ENCODE measurements at places on chromosomes 6 and 20.
A peak's percentile ranks its signal among the peaks of the same experiment; 100 is the strongest.

GRCh38 chr6:46734867-46735719 lies at the start of gene PLA2G7:
TSS of gene PLA2G7 (minus strand) at chr6:46735375. CDS start at chr6:46722891, 12,484 bp downstream.
- DNase-seq: peak; percentile 54

DNA sequence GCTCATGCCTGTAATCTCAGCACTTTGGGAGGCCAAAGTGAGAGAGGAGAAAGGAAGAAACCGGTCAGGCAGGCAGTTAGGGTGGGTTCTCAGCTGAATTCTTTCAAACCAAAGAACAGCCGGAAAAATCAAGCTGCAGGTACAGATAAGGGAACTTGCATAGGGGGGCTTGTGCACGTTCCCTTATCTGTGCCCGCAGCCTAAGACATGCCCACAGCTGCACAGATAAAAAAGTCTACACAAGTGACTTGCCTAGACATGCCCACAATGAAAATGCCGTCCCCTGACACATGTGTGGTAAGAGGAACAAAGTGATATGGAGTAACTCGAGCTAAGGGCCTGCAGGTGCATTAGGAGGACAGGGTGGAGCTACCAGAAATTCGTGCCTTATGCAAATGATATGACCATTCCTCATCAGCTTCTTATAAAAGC lies 175.8 kb upstream of the SALL4 start:
- DNase-seq: no peak

DNA sequence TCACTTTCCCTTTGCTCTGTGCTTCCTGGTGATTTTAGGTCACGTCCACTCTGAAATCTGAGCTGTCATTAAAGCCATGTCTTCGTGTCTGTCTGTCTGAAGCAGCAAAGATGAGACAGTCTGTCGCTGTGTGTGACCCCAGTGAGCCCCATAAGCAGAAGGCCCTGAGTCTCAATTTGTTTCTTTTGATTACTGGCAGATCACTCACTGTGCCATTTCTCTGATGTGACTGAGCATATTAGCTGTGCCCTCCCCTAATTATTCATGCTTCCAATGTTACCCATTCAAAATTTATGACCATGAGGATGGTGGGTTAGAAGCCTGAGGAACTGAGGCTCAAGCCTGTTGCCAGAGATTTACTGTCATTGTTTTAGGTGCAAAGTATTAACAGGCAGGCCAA lies 117.6 kb downstream of the PLCB1 start:
- DNase-seq: no peak

DNA sequence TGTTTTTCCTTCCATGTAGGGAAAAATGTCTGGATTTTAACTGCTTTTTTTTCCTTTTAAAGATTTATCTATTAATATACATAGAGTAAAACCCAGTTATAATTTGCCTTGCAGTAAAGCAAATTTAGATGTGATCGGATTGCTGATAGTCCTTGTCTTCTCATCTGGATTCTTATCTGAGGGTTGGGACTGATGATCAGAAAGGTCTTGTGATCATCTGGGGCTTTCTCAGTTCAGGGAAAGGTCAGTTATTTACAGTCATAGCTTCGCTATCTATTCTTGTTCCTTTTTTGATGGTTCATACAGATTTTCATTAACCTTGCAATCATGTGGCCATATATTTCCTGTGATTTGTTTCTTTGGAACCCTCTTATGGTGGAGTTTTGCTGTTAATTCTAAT lies 63.8 kb upstream of the CLDN20 start:
- DNase-seq: peak; percentile 52

DNA sequence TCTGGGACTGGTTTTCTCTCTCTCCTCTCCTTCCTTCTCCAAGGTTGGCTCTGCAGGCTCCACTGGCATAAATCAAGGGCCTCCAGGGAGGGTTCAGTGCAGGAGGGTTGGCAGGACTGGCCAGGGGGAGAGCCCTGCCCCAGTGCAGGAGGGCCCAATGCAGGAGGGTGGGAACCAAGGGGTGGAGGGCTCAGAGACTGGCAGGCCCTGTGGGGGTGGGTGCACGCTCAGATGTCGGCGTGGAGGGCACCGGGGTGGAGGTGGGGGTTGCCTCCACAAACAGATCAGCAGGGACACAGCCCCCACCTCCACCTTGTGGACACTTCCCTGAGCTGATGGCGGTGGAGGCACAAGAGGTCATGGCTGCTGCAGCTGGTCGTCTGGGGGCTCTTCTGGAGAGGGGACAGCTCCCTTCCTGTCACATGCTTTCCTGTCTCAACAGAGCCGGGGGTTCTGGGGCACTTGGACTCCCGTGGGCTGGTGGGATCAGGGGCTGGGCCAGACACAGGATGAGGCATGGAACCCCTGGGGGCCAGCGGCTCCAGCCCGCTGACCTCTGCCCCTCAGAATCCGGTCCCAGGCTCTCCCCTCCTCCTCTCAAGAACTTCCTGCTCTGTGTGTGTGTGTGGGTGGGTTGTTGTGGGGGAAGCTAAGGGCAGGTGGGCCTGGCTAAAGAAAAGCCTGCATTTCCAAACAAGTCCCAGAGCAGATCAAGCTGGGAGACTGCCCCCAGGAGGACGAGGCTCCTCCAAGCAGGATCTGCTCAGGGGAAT lies 2.7 kb upstream of the ABHD16B start:
- peak; percentile 44 for DNase-seq

DNA sequence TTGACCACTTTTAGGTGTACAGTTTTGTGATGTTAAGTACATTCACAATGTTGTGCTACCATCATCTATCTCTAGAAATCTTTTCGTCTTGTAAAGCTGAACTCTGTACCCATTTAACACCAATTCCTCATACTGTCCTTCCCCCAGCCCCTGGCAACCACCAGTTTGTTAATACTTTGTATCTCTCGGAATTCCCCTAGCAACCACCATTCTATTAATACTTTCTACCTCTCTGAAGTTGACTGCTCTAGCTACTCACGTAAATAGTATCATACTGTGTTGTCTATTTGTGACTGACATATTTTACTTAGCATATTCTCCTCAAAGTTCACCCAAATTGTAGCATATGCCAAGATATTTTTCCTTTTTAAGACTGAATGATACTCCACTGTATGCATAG lies 82.3 kb upstream of the CLDN20 start:
- peak; percentile 29 for DNase-seq

GRCh38 chr6:167526465-167527368 lies 201.8 kb downstream of the TTLL2 start:
- DNase-seq: no peak

DNA sequence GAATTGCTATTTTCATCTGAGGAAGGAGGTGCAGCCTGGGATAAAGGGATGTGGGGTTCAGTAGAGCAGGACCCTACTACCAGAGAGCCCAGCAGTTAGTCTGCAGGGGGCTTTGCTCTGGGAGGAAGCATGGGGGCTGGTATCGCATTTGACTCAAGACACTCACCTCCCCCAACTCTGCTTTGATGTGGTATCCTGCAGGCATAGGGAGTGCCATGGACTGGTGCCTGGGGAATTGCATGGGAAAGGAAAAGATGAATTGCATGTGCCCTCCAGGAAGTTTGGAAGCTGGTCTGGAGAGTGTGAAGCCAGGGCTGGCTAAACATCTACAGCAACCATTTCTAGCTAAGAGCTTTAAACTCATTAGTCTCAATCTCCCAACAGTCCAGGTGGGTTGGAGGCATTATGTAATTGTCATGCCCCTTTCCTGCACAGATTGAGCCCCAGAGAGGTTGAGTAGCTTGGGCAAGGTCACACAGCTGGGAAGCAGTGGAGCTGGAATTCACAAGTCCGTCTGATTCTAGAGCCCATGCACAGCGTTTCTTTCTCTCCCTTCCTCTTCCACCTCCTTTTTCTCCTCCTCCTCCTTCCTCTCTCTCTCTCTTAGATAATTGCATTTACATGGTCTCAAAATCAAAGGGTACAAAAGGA lies 26.2 kb upstream of the PNPLA1 start:
- no peak for DNase-seq

DNA sequence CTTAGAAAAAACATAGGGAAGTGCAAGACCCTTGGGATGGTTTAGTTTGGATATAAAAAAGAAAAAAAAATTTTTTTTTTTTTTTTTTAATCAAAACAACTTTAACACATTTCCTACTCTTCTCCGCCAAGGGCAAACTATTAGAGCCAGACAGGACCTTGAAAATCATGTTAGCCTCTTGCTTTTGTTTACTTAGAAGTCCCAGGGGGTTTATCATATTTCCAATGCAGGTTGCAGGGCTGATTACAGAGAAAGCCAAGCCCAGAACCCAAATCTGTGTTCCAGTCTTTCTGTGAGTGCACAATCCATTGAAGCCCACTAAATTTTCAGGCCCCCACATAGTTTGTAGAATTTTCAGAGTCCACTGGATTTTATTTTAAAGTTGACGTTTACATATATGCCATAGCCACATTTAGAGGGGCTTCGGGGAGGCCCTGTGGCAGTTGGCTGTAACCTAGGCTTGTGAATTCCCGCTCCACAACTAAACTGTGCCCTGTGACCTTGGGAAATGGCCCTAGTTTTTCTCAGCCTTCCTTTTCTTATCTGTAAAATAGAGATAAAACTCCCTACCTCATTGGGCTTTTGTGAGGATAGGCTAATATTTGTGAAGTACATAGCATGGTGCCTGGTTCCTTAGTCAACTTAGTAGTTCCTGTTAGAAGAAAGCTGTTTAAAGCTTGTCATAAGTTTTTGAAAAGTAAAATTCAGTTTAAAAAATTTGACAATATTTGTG lies 55.7 kb downstream of the NCOA7 start:
- DNase-seq: no peak

DNA sequence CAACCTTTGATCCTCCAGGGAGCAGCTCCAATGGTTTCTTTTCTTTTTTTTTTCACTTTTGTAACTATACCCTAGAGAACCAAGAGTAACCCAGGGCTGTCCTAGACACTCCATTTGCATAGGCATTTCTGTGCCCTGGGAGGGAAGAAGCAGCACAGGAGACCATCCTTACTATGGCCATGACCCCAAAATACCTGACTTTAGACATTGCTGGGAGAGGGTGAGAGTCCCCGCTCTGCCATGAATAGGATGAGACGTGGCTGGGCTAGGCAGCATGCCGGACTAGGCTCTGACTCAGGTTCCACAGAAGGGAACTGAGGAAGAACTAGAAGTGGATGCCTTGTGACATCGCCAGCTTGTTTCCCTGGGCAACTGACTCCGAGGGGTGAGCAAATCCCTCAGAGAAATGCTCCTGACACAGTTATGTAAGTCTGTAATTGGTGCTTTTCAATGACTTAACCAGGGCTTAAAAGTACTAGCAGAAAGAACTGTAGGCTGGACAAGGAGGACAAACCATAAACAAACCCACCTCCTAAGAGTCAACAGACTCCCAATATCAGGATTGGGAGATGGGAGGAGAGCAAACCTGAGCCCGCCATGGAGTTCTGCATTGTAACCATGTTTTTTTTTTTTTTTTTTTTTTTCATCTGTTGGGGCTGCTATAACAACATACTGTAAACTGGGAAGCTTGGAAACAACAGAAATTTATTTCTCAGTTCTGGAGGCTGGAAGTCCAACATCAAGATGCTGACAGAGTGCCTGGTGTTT lies 910 bp upstream of the ADTRP start:
- no peak for DNase-seq

- DNase-seq: no peak
Measured at GRCh38 chr6:168638468-168639271, 197.7 kb downstream of the SMOC2 start.

- peak; percentile 7 for DNase-seq
Measured at GRCh38 chr6:52231406-52232127, 12.7 kb downstream of the IL17F start.

DNA sequence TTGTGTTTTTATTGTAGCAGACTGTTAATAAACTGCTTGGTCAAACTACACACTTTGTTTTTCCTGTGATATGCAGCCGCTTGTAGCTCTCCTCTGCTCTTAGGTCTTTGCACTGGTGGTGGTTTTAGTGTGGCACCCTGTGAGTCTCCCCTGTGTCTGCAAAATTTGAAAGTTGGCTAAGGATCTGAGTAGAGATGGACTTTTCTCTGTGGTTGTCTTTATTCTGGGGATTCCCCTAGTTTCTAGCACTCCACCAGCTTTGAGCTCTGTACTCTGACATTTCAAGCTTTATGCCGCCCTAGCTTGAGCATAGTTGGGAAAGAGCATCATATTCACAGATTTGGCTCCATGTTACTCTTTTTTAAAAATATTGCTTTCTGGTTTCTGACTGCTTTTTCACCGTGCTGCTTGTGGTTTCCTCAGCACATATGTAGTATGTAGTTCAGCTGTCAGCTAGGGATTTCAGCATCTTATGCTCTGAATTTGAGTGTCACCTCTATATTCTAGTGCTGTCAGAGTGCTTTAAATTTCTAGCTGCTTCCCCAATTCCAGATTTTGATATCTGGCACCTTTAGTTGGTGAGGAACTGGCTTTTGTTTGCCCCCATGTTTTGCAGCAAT lies 25.4 kb downstream of the CDYL start:
- DNase-seq: no peak

- DNase-seq: peak; percentile 97
Measured at GRCh38 chr20:51660672-51661608, 107.2 kb downstream of the ATP9A start.

GRCh38 chr6:8947900-8948299 lies 512.6 kb upstream of the SLC35B3 start:
- peak; percentile 78 for DNase-seq

- DNase-seq: no peak
Measured at GRCh38 chr20:44849703-44850102, 35.8 kb upstream of the YWHAB start.

GRCh38 chr6:133779916-133780695 lies 108.8 kb upstream of the TCF21 start:
- no peak for DNase-seq

- DNase-seq: no peak
Measured at GRCh38 chr20:44465001-44465560, 10.6 kb upstream of the TTPAL start.

GRCh38 chr20:17738154-17738553 lies 38.4 kb downstream of the BANF2 start:
- DNase-seq: no peak

GRCh38 chr20:41577129-41578009 lies 40.8 kb downstream of the CHD6 start:
- DNase-seq: no peak

DNA sequence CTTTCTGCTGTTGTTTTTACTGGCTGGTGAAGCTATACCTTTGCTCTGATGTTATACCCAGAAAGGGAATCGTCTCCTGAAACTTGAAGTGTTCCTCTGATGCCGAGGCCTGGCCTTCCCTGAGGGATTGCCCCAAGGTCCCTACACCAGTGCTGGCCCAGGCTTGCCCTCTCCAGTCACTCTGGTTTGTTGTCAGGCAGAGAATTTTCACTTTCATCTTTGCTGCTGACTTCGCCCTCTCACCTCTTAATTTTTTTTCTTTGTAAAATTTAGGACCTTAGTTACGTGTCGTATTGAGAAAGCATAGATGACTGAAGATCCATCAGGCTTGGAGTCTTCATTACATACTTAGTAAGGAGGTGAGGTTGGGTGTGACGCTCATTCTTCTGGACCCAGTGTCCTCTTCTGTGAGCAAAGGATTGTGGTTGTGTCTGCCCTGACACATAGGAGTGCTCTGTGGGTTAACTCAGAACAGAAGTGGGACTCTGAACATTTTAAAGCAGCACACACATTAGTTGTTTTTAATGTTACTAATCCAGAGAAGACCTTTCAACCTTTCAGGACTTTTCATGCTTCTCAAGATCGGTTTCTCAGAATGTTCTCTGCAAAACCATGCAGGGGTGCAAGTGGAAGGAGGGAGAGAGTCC lies 45.4 kb downstream of the TULP4 start:
- DNase-seq: no peak
